MV-4-11 (cell line): ENCODE measurements at places on chromosomes 1 and 21.
A peak's percentile ranks its signal among the peaks of the same experiment; 100 is the strongest.

DNA sequence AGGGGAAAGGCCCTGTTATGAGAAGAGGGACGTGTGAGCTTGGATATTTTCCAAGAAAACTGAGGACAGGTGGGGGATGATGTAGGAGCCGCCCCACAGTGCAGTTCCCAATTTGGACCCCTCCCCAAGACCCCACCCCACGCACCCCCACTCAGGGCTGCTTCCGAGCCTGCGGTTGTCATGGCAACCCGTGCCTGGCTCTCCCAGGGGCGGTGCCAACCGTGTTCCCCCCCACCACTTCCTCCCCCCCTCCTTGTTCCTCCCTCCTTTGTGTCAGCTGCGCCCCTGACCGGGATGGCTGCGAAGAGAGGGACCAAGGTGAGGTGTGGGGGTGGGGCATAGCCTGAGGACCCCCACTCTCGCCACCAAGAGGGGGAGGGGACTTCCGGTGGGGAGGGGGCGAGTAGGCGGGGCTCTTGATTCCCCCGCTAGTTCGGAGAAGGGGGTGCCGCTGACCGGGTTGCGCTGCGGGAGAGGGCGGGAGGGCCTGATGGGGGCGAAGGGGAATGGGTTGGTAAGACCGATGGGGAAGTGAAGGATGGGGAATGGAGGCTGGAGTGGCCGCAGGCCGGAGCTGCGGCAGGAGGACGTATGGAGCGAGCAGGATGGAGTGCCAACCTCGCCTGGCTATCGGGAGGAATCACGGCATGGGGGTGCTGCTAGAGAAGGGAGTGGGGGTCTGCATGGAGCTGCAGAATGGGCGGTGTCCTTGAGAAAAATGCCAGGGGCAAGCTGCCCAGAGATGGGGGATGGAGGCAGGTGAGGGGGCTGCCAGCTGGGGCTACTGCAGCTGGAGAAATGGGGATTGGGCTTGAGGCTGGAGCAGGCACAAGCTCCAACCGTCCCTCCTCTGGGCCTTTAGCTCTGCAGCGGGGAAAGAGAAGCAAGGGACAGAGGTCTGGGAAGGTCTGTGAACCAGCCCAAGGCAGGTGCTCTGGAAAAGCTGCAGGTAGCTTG is 953 bp downstream of the TRIM46 start:
- DNase-seq, result no peak

- no peak for DNase-seq
Observed at GRCh38 chr1:230242326-230242725, 175.3 kb downstream of the GALNT2 start.

DNA sequence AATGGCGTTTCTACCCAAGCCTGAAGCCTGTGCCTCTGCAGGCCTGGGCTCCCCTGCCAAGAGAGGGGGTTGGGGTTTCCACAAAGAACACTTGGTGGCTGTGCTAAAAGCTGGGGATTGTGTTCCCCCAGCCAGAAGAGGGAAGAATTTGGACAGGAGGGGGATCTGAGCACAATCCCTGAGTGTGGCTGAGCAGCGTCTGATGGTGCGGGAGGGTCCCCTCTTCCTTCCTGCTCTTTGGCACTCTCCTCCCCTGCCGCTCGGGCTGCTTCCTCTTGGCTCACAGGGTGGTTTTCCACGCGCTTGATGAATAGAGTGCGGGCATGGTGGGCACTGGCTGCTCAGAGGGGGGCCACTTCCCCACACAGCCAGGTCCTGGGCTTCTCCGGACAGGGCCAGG is 3.7 kb downstream of the GPR37L1 start:
- no peak for DNase-seq

GRCh38 chr1:29893046-29893723 is 656.9 kb downstream of the PTPRU start:
- no peak for DNase-seq

- no peak for DNase-seq
Observed at GRCh38 chr1:65477414-65478378, 57.2 kb downstream of the LEPR start.

DNA sequence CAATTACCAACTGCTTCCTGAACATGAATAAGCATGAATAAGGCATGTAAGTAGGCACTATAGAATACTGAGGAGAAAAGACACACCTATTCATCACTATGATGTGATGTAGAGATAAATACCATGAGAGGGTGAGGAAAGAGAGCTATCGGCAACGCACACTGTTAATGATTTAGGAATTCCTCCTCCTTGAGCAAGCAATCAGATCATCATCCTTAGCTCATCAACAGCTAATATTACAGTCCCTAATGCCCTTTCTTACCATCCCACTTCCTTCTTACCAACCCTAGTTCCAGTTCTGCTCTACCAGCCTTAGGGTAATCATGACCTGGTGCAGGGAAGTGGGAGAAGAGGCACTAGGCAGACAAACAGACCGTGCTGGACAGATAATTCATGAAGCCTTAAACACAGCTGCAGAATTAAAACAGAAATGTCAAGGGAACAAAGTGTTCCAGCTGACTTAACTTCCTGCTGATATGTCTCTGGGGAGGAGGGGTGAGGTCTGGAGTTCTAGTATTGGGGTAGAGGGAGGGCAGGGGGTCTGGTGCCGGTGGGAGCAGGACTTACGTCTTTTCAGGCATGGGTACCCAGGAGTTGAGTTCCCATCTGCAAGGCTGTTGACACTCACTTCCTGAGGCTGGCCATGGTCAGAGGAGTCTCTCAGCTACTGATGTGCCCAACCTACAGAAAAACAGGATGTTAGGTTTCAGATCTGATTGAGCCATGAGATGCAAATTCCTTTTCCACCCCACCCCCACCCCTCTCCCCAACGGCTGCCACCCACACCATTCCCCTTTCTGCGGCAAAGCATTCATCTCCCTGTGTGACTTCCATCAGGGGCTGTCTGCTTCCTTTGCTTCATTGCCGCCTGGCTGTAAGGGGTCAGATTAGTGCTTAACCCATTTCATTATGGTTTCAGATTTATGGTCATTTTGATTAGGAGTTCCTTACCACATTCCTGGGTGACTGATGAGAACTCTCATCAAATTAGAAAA is 12.6 kb upstream of the RCSD1 start:
- peak; percentile 91 for DNase-seq
